ENCODE measurements at places on chromosomes 13 and 19.
A peak's percentile ranks its signal among the peaks of the same experiment; 100 is the strongest.

GRCh38 chr19:4391701-4392483 lies 8.5 kb downstream of the SH3GL1 start:
- DNase-seq, result no peak

- no peak for DNase-seq
Measured at GRCh38 chr19:5951338-5951861, 26.5 kb downstream of the RANBP3 start.

GRCh38 chr13:29849071-29849631 lies 1.3 kb downstream of the UBL3 start:
- no peak for DNase-seq

DNA sequence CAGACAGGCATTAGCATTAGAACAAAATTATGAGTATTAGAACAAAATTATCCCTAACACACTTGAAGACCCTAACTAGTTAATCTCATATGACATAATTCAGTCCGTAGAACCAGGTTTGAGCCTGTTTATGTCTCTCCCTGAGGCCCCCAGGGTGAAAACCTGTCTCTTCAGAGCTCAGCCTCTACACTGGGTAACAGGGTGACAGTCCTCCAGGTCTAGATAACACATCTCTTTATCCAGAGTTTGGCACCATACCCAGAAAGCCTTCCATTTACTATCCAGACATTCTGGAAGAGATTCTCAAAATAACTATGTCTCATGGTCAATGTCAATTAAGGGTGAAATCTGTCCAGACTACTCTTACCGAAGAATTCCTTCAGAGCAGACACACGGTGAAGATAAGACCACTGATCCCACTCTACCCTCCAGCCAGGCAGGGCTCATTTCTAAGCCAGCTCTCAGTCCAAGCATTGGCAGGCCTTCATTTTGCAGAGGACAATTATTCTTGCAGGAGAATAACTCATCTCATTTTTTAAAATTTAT lies 1195.3 kb downstream of the EFNB2 start:
- DNase-seq, result no peak

DNA sequence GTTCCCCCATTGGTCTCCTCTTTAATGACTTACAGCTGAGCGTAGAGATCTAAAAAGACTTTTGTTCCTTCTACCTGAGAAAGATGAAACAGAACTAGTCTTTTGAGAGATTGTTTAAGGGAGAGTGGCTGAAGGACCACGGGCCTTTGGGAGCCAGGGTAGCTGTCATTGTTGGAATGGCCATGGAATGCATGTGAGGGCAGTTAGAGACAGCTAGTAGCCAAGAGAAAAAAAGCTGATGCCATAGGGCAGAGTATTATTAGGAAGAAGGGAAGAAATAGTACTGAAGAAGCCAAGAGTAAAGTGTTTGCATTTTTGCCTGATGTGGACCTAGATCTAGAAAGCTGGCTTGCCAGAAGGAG lies 5.6 kb downstream of the ZNF507 start:
- no peak for DNase-seq

- no peak for DNase-seq
Measured at GRCh38 chr13:45393941-45394570, 24.1 kb downstream of the SLC25A30 start.

DNA sequence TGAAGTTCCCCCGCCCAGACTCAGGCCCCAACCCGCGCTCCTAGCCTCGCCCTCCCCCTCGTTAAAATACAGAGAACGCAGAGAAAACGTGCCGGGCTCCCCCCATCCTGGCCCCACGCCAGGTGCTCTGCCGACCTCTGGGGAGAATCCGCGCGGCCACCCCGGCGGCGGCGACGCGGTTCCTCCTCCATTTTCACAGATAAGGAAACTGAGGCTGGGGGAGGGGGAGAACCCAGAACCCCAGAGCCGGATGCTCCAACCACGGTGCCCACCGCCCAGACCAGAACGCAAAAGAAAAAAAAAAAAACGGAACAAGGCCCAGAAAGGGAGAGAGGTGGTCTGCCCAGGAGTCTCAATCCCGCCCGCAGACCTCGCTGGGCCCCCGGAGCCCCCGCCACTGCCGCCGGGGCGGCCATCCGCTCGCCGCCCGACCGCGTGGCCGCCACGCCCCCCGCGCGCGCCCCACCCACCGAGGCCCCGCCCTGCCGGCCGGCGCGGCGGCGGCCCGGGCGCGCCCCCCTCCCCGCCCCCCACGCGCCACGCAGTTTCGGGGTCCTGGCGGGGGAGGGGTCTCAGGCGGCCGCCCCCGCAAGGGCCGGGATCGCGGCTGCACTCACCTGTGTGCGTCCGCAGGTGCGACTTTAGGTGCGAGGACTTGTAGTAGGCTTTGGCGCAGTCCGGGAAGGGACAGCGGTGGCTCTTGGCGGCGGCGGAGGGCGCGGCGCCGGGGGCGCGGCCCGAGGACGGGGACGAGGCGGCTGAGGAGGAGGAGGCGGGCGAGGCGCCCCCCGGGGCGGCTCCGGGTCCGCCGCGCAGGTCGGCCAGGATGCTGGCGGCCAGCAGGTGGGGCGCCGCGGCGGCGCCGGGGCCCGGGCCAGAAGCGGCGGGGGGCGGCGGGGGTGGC lies 703 bp downstream of the KLF16 start:
- peak; percentile 68 for DNase-seq

GRCh38 chr19:9058905-9059667 lies 27.8 kb upstream of the OR1M1 start:
- no peak for DNase-seq

DNA sequence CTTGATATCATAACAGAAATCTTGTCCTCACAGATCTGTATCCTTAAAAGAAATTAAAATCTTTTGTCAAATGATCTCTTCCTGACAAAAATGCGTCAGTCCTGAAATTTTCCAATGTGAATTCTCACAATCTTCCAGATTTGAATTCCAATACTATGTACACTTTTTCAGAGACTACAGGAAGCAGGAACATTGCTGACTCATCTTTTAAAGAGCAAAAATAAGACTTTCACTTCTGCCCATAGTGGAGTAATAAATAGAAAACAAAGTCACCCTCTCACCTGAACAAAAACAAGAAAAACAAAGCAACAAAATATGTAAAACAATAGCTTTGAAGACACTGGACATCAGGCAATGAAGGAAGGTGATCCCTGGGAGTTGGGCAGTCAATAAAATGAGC lies 167.0 kb upstream of the IPO5 start:
- no peak for DNase-seq

- no peak for DNase-seq
Measured at GRCh38 chr13:110344320-110344719, 37.2 kb downstream of the COL4A2 start.

GRCh38 chr19:35073941-35074340 lies 32.4 kb downstream of the HPN start:
- no peak for DNase-seq

GRCh38 chr19:45075301-45076028 lies 813 bp downstream of the ZNF296 start:
- DNase-seq, result peak; percentile 87

- DNase-seq, result no peak
Measured at GRCh38 chr13:80668452-80668851, 327.5 kb upstream of the SPRY2 start.

- no peak for DNase-seq
Measured at GRCh38 chr13:25281193-25281934, 5.9 kb downstream of the MTMR6 start.

DNA sequence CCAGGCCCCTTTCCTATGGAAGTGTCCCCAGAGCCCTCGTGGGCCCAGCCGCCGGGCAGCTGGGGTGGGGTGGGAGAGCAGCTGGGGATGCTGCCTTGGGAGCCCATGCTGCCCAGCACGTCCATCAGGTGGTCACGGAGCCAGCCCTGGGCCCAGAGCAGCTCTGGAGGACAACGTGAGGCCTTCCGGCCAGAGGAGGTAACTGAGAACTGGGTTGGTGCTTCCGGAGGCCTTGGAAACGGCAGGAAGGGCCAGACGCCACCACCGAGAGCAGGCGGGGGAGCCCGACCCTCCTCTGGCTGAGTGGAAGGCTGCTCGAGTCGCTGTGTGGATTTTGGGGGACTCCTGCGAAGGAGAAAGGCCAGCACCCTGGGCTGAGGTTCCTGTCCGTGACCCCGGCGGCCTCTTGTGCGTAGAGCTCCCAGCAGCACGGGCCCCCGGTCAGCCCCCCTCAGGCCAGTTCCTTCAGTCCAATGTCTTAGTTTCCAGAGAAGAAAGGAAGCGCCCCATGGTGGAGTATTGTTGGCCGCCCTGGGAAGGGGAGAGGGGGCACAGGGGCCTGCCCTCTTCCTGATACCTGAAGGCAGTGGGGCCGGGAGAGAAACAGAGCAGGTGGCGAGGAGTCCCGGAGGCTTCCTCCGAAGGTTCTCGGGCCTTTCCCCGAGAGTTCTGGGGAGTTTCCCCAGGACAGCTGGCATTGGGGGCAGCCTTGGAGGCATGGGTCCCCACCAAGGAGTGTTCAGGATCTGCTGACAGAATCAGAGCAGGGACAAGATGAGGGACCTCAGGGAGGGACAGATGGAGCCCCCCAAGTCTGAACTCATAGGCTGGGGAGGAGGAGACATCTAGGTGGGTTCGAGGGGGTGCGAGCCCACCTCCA lies 68.8 kb downstream of the MLLT1 start:
- DNase-seq, result no peak

- no peak for DNase-seq
Measured at GRCh38 chr19:57437931-57438330, 2.8 kb downstream of the ZNF749 start.

DNA sequence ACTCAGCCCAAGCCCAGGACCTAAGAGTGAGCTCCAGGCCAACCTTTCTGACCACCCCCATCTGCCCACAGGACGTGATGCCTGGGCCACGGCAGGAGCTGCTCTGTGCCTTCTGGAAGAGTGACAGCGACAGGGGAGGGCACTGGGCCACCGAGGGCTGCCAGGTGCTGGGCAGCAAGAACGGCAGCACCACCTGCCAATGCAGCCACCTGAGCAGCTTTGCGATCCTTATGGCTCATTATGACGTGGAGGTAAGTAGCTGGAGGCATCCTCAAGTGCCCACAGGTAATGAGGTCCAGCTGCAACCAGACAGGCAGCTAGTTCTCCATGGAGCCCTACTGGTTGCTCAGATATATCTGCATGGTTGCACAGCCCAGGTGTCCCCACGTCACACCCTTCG lies 14.8 kb downstream of the DDX39A start:
- no peak for DNase-seq

DNA sequence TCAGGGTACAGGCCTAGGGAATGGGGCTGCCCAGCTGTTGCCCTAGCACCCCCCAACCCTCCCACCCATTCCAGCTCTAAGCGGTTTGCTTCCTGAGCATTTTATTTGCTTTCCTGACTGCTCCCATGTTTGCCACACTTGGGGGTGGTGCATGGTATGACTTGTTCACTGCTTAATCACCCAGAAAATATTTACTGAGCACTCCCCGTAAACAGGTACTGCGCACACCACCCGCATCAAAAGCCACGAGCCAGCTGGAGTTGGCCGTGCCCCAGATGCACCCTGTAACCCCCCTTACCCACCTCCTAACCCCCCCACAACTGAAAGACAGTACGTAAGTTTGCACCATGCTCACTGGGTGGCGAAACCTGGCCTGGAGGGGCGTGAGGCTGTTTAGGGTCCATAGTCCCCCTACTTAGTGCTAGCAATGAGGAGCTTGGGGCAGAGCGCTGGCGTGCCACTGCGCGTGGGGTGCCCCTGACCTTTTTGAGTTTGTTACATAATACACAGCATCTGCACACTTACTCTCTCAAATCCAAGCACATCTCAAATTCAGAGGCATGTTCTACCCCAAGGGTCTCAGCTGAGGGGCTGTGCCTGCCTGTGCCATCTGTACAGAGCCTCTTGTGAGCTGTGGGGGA lies 29.8 kb downstream of the DPF1 start:
- DNase-seq, result no peak

GRCh38 chr13:60590800-60591747 lies 194.1 kb downstream of the TDRD3 start:
- DNase-seq, result no peak

GRCh38 chr19:57282011-57282643 lies 1.8 kb downstream of the ZNF460 start:
- DNase-seq, result no peak

DNA sequence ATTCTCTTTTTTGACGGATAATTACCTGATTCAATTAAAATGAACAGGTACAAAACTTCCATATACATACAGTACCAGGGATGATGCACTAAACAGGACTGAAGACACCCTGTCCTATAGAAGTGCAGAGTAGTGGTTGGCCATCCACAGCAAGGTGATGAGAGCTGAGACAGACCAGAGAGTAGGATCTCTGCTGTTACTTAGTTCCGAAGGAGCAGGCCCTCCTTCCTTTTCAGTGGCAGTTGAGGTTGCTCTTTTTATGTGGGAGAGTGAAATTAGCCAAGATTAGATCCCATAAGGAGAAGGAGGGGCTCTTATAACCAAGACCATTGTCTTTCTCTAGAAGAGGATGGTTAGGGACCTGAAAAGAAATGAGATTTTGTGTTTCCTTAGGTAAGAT lies 4.0 kb downstream of the PDS5B start:
- DNase-seq, result no peak

DNA sequence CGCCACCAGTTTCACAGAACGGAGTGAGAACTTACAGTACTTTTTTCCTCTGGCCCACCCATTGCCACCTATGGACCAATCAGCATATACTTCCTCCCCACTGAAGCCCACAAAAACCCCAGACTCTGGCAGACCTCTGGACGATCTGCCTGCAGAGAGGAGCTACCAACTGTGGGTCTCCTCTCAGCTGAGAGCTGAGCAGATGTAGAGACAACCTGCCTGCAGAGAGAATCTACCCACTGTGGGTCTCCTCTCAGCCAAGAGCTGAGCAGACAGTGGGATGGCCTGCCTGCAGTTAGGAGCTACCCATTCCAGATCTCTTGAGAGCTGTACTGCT lies 69.7 kb downstream of the PIBF1 start:
- DNase-seq, result no peak

GRCh38 chr13:30493658-30494381 lies 28.1 kb upstream of the HMGB1 start:
- DNase-seq, result no peak
